ENCODE measurements at places on chromosomes 7 and 10. TPM values are rescaled to one million over a fixed set of nuclear protein-coding genes. Genes with fewer than 3 reads are reported as not detected.

ARMS2 gene
- 0.43 TPM for total RNA-seq

PDIA4 gene
- 78.0 TPM for total RNA-seq

C7orf33 gene
- total RNA-seq = not detected

UNCX gene
- not detected for total RNA-seq

KLLN gene
- 0.50 TPM for total RNA-seq

DNA sequence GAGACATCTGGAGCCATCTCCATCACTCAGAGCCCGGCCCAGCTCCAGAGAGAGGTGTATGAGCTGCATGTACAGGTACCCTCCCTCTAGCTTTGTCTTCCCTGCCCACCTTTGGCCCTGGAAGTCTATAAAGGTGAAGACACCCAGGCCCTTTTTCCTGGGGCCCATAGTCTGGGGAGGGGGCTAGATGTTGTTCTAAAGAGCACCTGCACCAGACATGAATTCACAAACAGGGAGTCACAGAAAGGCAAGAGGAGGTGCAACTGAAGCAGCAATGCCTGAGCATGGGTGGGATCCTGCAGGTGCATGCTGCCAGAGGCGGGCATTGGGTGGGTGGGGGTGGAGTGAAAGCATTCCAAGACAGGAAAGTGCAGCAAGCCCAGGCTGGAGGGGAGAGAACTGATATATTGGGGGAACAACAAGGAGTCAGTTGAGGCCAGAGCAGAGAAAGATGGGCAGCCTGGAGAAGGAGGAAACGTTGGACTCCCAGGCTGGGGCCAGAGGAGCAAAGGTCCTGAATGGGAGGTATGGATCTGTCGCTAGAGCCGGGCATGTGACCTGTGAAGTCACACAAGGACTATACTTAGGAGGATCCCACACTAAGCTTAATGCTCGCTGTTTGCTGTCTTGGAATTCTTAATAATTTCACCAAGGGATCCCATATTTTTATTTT is 11.7 kb downstream of the CDHR1 start:
- DNase-seq = no peak

DNA sequence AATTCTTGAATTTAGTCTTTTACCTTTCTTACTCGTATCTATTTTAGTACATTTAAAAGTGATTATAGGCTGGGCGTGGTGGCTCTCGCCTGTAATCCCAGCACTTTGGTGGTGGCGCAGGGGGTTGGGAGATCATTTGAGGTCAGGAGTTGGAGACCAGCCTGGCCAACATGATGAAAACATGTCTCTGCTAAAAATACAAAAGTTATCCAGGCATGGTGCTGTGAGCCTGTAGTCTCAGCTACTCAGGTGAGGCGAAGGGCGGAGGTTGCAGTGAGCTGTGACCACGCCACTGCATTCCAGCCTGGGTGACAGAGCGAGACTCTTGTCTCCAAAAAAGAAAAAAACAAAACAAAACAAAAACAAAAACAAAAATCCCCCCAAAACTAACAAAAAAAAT is 12.2 kb downstream of the PRKCQ start:
- DNase-seq = no peak

GRCh38 chr10:126496771-126497545 is 108.7 kb upstream of the ADAM12 start:
- DNase-seq = no peak

DNA sequence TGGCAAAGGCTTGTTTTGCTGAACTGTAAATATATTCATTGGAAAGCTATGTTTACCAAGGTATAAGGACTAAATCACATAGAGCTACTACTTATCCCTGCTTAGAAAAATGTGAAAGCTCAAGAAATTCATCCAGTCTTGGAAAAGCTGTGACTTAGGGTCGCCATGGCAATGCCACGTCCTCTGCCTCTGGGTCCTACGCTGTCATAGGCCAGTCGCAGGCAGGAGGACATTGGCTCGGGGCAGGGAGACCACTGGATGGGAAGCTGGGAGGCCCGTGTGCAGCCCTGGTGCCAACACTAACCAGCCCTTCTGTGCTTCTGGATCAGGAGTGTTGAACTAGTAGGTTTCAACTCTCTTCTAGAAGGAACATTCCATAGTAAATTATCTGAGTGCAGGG is 67.3 kb upstream of the PDZD8 start:
- no peak for DNase-seq

- DNase-seq = no peak
These were observed 201.8 kb downstream of the GLI3 start for GRCh38 chr7:42035210-42035609.

- no peak for DNase-seq
These were observed 13.8 kb downstream of the RSU1 start for GRCh38 chr10:16803464-16803863.

ITGB8 gene
- 0.02 TPM for total RNA-seq

- no peak for DNase-seq
These were observed 47.8 kb upstream of the FIGNL1 start for GRCh38 chr7:50497968-50498367.

- peak; percentile 80 for DNase-seq
These were observed 116.0 kb downstream of the NPTX2 start for GRCh38 chr7:98733036-98733435.
